NCI-H1092 (cell line): ENCODE measurements at places on chromosomes 13 and 19.

DNA sequence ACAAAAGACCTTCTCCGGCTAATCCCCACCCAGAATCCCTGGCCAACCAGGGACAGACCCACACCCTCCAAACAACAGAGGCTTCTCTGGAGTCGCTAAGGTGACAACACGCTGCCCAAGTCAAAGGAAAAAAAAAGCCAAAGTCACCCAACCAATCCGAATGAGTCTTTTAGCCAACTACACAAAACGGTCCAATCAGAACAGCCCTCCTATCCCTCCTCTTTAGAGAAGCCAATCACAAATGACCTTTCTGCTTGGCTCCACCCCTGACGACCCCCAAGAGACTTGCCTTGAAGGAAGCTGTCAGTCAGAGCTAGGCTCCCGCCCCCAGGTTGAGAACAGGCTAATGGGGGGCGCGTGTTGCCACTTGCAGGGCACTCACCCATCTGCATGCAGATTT is 6.6 kb upstream of the FBXW9 start:
- DNase-seq: peak; percentile 20

DNA sequence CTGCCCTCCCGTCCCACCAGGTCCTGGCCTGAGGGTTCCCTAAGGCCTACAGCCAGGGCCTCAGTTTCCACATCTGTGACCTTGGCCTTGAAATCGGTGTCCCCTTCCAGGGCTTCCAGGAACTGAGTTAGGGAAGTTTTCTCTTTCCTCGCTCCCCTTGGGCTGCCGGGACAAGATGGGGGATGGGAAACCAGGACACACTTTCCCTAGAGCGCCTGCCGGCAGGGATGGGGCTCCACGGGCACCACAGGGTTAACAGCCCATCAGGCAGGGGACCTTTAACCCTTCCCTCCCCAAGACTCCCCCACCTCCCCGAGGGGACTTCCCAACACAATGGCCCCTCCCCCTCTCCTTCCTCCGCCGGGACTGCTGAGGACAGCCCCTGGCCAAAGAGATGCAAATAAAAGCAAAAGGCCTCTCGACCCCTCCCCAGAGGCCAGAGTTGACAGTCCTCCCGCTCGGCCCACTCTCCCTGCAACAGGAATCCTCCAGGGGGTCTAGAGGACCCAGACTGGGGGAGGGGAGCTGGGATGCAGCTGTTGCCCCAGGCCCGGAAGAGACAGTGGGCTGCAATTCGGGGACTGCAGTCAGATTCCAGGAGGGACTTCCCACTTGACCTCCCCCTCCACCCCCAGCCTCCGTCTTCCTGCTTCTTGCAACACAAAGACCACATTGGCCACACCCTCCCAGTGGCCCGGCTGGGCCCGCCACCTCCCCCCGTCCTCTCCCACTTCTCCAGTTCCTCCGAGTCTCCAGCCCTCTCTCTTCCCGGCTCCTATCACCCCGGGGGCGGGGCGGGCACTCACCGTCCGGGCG is 3.4 kb downstream of the BBC3 start:
- no peak for DNase-seq

DNA sequence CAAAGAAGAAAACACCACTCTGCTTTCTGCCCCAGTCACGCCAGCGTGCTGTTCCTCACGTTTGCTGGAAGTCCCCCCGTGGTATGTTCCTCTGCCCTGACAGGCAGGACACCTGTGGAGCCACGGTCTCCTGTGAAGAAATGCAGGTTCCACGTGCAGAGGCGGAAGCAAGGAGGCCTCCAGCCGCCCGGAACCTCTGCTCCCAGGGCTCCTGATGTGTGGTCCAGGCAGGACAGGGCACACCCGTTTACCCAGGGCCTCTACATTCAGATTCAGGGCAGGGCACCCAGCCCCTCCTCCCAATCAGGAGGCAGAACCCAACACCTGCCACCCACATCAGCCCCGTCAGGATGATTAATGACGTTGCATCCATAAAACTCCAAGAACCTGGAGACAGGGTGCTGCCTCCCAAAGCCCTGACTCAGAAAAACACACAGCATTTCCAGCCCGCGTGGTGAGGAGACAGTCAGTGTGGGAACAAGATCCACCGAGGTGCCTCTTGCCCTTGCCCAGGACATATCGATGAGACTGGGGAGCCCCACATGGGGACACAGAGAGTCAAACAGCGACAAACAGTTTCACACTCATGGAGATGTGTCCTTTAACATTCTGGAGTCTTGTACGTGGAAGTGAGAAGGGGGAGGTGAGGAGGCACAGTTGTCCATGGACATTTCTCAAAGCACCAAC is 76.2 kb downstream of the COL4A1 start:
- no peak for DNase-seq

DNA sequence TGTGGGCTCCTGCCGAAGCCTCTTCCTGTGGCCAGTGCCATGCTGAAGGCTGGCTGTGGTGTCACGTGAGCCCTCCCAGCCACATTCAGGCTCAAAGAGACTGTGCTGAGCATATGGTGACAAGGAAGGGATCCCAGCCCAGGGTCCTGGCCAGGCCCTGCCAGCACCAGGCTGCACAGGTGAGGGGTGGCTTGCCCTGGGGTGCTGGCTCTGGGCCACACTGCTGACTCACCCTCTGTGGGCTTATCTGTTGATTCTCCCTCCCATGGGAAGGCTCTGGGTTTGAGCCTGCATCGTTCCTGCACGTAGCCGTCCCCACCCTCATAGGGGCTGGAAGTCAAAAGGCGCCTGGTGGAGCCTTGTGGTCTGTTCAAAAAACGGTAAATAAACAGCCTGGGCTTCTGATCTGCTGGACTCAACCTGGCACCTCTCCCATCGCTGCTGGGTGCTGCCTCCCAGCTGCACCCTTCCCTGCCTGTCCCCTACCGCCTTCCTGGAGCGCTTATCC is 31.1 kb downstream of the DNM2 start:
- peak; percentile 24 for DNase-seq

- no peak for DNase-seq
Measured at GRCh38 chr13:94053986-94054593, 425.4 kb downstream of the DCT start.

DNA sequence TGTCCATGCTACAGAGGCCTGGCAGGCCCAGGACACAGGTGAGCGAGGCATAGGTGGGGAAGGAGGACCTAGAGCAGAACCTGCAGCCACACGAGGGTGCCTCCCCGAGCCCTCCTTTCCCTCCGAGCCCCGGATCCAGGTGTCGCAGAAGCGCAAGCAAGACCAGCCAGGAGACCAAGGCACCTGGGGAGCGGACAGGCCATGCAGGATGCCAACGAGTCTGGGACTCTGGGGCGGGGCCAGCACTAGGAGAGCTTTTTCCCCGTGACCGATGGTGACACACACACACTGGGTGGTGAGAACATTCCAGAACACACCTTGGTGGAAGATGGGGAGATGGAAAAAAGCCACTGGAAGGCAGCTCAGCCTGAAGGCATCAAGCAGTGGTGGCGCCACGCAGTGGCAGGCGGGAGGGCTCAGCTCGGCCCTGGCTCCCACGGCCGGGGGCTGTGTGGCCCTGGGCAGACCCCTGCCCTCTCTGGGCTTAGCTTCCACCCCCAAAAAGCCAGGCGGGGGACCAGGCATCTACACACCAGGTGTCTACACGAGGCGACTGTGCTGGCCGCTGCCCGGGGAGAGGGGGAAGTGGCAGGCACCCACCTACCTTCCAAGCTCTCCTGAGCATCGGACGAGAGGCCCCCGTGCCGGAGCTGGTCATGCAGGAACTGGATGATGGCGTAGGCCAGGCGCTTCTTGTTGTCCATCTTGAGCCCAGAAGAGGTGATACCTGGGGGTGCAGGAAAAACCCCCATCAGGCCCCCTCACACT is 14.5 kb downstream of the SGTA start:
- DNase-seq: no peak
